NCI-H2029 treated with DMSO at 0.1 percent for 48 hours (cell line): ENCODE measurements at places on chromosomes 12 and 14.

- DNase-seq, result no peak
Measured at GRCh38 chr14:103155826-103156394, 32.6 kb downstream of the TNFAIP2 start.

DNA sequence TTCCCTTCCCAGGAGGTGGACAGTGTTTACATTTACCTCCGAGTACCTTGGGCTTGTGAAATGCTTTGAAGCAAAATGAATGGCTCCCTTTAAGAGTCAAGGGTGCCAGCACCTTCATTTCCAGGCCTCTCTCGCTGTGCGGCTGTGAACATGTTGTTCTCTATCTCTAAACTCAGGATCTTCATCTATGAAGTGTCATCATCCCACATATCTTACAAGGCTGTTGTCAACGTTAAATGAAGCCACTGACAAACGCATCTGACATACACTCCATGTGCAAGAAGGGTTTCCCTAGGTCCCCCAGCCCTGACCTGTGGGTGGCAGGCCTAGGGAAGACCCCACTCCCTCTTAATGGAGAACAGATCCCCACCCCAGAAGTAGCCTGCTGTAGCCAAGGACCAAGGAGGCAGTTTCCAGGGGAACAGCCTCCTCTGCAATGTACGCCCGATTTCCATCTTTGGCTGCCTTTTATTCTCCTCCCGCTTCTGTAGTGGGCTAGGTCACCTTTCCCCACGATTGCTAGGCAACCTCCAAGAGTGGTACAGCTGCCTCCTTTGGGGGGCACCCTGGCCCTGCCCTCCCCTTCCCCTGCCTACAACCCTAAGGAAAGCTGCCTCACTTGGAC, 7.6 kb downstream of the ACTN1 start:
- no peak for DNase-seq

GRCh38 chr12:14310866-14311265, 54.6 kb upstream of the ATF7IP start:
- no peak for DNase-seq

DNA sequence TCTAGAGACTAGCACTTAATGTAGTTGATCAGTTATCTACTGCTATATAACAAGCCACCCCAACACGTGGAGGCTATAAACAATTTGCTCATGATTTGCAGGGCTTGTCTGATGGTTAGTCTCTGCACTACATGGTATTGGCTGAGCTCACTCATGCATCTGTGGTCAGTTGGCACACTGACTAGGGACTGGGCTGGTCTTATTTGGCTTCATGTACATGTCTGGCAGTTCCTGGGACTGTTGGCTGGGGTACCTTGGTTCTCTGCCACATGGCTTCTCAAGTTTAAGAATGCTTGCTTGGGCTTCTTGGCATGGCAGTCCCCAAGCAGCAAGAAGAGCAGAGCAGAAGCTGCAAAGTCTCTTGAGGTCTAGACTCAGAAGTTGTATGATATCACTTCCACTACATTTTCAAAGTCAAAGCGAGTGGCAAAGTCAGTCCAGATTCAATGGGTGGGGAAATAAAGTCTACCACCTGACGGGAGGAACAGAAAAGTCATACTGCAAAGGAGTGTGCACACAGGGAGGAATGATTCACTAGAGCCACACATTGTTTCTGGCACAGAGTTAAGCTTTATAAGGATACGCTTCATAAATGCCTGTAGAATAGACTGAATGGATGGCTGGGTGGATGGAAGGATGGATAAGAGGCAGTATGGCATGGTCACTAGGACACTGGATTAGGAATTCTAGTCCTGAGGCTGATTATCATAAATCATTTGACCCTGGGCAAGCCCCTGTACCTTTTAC, 44.8 kb upstream of the PTHLH start:
- no peak for DNase-seq

DNA sequence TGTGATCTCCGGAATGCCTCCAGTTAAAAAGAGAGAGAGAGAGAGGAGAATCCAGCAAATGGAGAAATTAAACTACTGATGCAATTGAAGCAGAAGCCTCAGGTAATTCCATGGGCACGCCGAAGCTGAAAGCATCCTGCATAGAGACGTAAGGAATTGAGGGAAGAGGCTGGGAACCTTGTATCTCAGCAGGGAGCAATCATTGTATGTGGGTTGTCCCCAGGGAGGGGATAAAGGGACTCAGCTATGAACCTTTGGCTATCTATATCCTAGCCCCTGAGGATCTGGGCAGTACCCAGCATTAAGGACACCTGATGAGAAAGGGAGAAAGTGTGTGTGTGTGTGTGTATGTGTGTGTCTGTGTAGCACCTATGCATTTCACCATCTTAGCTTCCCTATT, 95.8 kb upstream of the ATXN7L3B start:
- no peak for DNase-seq

DNA sequence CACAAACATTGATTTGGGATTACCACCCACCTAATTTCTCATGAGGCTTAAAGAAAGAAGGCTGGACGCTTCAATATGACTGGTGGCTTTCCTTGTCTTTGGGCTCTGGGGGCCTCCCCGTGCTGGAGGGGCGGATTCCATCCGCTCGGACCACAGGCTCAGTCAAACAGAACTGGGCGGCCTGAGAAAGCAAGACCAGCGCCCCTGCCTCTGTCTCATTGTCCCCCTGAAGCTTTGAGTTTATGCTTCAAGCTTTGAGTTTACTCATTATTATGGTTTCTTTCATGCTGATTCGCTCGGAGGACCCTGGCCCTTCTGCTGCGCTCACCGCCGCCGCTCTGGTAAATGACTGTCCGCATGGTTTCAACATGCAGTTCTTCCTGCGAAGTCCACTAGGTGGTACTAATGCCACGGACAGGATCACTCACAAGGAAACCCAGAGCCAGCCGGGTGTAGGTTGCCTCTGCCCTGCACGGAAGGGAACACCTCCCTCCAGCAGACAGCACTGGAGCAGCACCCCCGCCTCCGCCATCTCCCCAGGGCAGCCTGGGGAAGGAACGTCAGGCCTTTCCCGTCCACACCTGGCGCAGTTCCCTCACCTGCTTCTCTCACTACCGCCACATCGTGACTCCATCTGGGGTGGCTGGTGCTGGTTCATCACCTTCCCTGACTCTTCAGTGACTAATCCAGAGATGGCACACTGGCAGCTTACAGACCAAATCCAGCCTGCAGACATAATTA, 13.2 kb upstream of the TIGAR start:
- DNase-seq, result peak; percentile 21

GRCh38 chr12:2240984-2241383, 188.2 kb downstream of the CACNA1C start:
- no peak for DNase-seq

DNA sequence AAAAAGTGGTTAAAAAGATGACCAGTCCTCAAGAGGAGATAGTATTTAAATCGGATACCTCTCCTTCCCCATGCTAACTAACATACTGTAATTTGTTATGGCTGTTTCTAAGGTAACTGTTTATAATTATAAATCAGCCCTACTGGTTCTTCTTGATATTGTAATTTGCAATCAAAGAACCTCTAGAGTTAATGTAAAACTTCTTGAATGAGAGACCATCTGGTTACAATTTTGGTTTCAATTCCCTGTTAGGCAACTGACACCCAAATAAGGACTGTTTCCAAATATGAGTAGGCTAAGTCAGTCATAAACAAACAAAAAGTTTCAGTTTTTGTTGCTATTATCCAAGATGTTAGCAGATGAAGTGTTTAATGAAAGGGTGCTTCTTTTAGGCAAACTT, 120.2 kb upstream of the DNM1L start:
- DNase-seq, result no peak

GRCh38 chr14:90778571-90779255, 37.5 kb downstream of the TTC7B start:
- DNase-seq, result no peak

DNA sequence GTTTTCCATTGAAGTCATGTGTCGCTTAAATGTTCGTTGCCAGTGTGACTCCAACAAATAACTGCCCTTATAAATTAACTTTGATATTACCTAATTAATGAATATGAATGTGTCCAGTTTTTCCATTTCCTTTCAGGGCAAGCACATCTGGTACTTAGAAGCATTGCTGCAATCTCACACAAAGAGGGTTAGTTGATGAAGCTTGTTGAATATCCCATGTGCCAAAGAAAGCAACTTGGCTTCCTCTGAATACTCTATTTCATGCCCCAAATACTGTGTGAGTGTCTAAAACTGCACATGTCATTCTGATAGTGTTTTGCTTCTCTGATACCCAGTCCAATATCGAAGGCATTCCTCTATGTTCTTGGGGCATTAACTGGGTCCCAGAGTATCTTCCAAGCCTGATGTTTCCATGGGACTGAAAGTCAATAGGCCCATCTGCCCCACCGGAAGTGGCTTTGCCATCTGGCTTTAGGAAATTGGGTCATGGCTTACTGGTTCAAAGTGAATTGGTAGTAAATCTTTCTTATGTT, 75.8 kb upstream of the CNTN1 start:
- no peak for DNase-seq

GRCh38 chr12:81974762-81975161, 215.6 kb upstream of the PPFIA2 start:
- no peak for DNase-seq

DNA sequence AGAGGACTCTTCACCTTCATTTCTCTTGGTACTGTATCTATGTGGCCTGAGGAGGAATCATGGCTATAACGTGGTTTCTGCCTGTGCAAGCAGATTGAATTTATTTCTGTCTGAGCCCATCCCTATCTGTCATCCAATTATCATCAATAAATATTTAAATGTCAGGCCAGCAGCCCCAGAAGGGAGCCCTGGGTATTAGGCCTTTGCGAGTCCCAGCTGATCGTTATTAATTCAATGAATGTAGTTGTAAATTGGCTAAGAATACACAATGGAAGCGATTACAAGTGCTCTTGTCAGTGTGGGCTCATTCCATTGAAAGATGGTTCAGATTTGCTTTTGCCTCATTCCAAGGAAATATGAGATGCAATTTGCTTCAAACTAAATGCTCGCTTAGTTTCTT, 142.0 kb downstream of the KTN1 start:
- no peak for DNase-seq

DNA sequence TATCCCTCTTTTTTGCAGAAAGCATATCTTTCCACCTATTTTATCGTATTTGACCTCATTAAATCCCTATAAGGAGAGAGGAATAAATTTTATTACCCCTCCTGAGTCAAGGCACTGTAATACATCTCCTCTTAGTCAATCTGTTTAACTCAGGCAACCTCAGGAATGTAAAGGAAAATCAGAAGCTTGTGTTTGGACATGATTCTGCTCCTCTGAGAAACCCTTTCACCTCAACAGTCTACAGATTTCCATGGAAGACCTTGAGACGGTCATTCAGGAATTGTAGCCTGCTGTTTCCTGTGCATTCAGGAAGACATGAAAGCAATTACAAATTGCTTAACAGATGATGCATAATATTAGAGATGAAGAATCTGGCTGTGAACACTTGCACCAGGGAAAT, 360.8 kb downstream of the PAWR start:
- DNase-seq, result no peak

DNA sequence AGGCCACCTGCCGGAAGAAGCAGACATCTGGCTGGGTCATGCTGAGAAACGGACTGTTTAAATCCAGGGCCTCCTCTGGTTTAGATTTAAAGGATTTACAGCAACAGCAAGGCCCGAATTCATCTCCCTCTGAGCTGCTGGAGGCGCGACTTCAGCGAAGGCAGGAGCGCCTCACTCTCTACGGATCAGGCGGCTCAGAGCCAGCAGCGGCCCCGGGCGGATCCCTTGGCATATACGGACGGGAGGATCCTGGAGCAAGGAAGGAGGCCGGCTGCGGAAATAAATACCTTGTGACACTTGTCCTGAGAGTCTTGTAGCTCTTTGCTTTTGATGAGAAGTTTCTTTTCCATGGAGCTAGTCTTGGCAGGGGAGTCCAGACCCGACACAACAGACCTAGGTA, 92.4 kb downstream of the CIT start:
- no peak for DNase-seq

DNA sequence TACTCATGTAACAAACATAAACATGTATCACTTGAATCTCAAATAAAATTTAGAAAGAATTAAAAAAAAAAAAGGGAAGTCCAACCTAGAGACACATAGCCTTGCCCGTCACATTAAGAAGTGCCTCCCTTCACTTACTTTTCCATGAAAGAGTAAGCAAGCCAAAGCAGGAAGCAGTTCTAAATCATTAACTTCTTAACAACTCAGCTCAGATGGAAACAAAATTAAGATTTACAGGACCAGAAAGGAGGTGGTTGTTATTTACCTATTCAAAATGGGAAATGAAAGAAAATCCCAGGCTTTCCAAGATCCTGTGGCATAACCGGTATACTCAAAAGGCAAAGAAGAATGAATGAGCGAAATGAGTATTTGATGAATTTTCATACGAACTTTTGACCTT, 258.6 kb upstream of the DCN start:
- DNase-seq, result no peak

- DNase-seq, result no peak
Measured at GRCh38 chr12:97520106-97520505, 57.5 kb downstream of the RMST start.

DNA sequence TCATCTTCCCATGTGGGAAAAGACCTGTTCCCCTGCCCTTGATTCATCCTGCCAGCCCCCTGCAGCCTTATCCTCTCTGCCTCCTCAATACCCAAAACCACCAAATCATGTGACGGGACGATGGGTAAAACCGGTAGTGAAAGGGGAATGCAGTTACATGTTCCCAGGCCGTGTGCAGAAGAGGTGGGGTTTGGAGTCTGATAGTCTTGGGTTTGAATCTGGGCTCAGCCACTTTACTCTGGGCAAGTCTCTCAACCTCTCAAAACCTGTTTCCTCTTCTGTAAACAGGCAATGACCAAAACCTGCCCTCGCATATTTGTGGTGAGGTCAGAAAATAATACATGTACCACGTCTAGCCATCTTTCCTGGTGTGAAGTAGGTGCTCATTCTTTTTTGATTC, 123.0 kb downstream of the PLXNC1 start:
- DNase-seq, result no peak

DNA sequence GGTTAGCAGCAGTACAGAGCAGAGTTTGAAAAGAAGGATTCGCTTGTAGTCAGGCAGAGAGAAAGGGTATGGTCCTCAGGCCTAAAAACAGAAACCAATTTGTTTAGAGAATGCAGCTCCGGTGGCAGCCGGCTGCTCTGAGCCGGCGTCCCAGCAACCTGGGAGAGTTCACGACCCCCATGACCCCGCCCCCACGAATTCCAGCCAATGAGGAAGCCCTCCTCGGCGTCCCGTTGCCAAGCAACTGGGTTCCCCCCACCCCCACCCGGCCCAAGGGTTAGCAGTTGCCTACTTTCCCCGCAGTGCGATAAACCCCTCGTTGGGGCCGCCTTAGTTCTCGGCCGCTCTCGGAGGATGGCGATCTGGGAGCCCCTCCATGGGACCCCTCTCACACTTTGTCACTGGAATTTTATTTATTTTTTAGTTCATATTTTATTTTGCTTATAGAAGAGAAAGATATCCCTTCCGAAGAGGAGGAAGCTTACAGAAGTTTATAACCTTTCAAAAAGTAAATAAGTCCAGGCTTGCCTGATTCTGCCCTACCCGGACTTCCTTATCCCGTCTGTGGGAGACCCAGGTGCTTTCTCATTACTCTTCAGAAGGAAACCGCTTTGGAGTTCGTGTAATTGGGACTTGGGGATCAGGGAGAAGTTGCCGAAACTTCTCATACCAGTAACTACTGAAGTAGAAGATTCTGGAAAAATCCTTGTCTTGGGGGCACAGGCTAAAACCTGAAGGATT, at the start of gene CCDC60:
Gene CCDC60 (plus strand): TSS at position 300 of the 741 bp plus-strand sequence. CDS start 448 bp downstream, outside the sequence.
- no peak for DNase-seq

GRCh38 chr14:104547998-104548700, 31.4 kb upstream of the C14orf180 start:
- DNase-seq, result no peak
